ENCODE measurements at places on chromosomes 1 and 21. TPM values are rescaled to one million over a fixed set of nuclear protein-coding genes. Genes with fewer than 3 reads are reported as not detected.

- no peak overlapping the region for H3K4me3 ChIP-seq
- peaks cover 4% of the 10 kb centered on the region for H3K4me1 ChIP-seq
- H3K27me3 ChIP-seq: no peaks in the 10 kb centered on the region
- H3K36me3 ChIP-seq: peaks cover 4% of the 10 kb centered on the region
- no peak for DNase-seq
- no peak overlapping the region for H3K27ac ChIP-seq
These were observed 7.6 kb downstream of the RSBN1 start for GRCh38 chr1:113804421-113805255.

DNA sequence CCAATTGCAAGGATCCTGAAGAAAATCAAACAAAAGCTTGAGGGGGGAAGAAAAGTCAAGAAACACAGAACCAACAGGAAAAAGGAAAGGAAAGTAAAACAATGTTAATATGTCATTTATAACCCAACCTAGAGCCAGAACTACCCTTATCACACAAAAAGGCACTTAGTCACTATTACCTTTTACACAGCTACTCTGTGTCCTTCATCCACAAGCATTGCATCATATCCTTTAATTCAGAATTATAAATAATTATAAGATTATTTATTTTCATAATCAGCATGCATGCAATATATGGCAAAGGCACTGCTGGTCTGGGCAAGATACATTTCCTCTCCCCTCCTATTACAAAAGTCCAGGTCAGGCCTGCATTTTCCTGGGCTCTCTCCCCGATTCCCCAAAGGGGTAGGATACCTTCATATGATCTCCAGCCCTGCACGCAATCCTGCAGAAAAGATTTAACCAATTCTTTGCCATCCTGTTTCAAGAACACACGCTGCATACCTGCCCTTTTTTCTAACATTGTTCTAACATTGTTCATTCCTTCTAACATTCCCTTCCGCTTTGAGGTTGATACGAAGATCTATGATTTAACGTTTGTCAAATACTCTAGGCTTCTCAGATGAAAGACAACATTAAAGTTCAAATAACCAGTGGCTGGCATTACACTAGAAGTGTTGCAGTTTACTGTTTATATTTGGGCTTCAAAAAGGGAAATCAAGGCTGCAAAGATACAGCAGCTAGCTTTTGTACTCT lies 4.3 kb downstream of the PTPN14 start:
- peaks cover 2% of the 10 kb centered on the region for H3K27me3 ChIP-seq
- H3K4me3 ChIP-seq: no peak overlapping the region
- DNase-seq: no peak
- no peak overlapping the region for H3K27ac ChIP-seq
- H3K4me1 ChIP-seq: peaks cover 9% of the 10 kb centered on the region
- no peaks in the 10 kb centered on the region for H3K36me3 ChIP-seq

DNA sequence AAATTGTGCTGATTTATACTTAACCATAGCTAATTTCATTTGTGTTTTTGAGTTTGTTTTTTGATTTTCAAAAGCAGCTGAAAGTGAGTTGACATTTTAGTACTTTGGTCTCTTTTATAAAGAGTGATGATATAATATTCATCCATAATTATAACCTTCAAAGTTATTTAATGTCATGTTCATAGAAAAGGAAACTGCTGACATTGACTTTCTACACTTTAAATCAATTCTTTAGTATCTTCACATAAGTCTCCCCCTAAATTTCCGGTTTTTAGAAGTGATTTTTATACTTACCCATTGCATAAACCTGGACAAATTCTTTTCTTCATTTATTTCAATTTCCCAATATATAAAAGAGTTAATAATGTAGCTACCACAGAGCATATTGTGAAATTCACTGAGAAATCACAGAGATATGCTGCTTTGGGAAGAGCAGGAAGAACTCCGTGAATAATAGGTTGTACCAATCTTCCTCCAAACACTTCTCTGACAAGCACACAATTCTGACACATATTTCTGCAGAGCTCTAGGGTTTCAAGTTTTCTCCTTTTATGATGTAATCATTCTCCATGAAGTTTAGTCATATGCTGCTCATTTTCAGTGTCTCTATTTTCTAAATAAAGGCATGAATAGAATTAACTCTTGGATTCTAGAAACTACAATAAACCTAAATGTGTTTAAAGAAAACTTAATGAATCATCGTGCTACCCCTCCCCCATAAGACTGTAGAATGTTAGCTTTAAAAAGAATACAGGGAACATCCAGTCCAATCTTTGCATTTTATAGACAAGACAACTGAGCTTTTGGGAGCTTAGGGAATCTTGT lies 25.6 kb upstream of the CDC42BPA start:
- H3K4me3 ChIP-seq: no peak overlapping the region
- no peaks in the 10 kb centered on the region for H3K4me1 ChIP-seq
- DNase-seq: no peak
- no peak overlapping the region for H3K27ac ChIP-seq
- H3K27me3 ChIP-seq: no peaks in the 10 kb centered on the region
- H3K36me3 ChIP-seq: no peaks in the 10 kb centered on the region

- no peak overlapping the region for H3K27ac ChIP-seq
- no peaks in the 10 kb centered on the region for H3K36me3 ChIP-seq
- H3K4me3 ChIP-seq: no peak overlapping the region
- no peaks in the 10 kb centered on the region for H3K27me3 ChIP-seq
- no peaks in the 10 kb centered on the region for H3K4me1 ChIP-seq
- DNase-seq: no peak
These were observed 10.2 kb upstream of the UBL4B start for GRCh38 chr1:110102081-110102480.

MSH4 gene
- total RNA-seq: 0.61 TPM

CACNA1S gene
- not detected for total RNA-seq

Measured in natural killer cell (primary cell).